ENCODE measurements at places on chromosomes 3 and 15.

DNA sequence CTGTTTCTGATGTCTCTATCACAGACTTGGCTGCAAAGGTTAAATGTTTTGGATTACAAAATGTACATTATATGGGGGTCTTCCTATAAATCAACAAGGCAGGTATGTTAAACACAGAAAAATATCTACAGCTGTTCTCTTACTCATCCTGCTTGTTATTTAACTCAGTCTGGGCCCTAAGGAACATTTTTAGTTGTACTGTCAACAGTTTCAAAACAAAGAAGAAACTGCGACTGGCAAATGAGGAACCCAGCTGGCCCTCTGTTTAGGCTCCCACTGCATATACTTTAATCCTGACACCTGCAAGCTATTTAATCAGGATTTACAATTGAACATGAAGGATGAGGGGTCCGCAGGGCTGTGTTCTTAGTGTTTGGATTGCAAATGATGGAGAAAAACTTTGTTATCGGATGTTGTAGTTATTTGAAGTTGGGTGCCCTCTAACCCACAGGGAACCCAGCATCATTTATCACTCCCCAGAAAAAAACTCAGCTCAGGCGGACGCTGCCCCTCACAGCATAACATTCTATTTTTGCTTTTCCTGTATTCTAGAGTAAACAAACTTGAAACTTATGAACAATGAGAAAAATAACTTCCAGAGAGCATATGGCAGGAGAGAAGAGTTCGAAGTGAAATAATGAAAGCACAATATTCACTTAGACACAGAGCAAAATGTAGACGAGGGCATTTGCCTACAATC is 91.2 kb downstream of the POLR2M start:
- no peak for DNase-seq

- no peak for DNase-seq
These were observed 74.0 kb downstream of the HERC1 start for GRCh38 chr15:63759752-63760151.

DNA sequence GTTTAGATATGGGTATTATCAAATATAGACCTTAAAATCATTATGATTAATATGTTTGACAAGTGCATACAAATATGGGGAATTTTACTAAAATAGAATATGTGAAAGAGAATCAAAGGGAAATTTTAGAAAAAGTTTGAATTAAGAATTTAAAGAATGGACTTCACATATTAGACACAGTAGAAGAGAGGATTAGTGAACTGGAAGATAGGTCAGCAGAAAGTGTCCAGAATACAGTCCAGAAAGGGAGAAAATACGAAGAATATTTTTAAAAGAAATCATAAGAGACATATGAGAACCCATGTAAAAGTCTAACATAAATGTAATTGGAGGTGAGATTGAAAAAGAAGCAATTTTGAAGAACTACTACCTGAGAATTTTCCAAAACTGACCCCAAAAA is 139.9 kb downstream of the DTWD1 start:
- DNase-seq = no peak

- no peak for DNase-seq
These were observed 9.8 kb downstream of the RPL15 start for GRCh38 chr3:23926736-23927135.

GRCh38 chr3:70519026-70519425 is 206.6 kb upstream of the MDFIC2 start:
- no peak for DNase-seq

DNA sequence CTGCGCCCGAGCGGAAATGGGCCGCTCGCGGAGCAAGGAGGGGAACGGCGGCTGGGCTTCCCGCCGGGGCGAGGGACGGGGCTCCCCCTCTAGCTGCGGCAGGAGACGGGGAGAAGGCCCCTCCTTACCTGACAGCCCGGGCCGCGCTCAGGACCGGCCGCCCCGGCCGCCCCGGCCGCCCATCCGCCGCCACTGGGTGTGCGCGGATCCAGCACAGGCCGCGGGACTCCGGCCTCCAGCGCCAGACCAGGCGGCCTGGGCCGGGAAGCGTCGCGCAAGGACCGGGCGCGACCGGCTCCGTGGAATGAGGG is 296 bp downstream of the TPRA1 start:
- no peak for DNase-seq

DNA sequence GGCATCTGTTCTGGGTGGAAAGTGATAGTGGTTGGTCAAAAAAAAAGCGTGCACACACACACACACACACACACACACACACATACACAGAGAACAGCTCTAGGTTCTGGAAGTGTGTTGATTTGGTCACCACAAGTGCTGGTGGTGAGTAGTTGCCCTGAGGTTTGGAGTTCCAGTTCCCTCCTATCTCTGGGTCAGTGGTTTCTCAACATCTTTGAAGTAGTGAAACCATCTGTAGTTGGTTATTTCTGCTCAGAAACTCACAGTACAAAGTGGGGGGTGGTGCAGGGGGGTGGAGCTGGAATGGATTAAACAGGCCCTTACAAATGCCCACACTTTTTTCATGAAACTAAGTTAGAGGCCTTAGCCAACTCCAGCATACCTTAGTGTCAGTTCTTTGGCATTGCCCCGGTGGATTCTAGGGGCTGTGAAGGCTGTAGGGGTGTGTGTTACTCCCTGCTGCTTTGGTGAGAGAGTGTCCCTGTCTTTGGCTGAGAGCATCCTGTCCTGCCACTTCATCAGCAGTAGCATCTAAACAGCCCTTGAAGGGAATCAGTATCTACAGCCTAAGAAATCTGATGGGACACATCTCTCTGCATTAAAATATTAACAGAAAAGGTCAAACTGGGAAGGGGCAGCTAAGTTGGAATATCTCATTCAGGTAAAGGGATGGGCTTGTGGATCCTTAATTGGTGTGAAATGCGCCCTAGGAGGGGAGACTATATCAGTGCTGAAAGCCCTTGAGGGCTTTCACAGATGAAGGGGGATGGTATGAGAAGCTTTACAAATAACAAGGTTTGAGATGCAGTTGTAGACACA is 20.6 kb downstream of the SMAD3 start:
- no peak for DNase-seq

DNA sequence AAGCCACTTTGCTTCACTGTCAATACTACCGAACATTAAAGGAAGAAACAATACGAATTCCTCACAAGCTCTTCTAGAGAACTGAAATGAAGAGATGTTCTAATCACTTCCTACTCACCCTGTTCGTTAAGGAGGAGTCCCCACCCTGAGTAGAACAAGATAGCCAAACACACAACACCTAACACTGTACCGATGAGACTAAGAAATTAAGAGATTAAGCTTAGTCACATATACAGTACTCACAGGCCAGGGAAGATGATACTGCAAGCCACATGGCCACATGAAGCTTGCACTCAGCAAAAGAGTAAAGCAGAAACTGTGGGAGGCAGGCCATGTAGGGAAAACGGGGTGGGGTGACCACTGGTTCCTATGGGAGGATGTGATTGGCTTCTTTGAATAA is 48.0 kb downstream of the CGGBP1 start:
- no peak for DNase-seq

DNA sequence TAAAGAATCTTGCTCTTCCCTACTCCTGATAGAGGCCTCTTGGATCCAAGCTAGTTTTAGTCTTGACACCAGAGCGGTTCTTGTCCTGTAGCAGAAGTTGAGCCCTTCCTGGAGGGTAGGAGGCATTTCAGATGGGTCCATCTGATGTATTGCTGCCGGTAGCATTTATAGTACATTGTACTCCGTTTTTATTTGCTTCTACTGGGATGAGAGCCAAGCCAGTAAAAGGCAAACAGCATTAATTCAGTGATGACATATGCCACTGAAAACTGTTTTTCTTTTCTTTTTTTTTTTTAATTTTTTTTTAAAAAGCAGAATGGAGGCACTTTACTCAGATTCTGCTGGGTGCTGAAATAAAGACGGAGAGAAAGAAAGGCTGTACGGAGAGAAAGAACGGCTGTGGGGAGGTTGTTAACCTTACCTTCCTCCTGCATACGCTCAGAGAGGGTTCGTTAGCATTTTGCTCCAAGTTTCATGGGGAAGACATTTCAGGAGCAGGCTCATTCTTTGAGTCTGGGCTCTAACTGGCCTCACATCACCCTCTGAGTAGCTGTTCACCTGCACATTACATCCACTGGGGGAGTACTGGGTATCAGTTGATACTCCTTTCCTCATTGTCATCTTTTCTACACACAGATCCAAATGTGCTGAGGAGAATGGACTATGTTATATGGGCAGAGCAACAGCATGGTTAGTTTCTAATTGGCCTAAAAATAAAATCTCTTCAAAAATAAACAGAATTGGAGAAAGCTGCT is 161.5 kb downstream of the FEZF2 start:
- DNase-seq = no peak

- no peak for DNase-seq
These were observed 206.8 kb downstream of the MAGI1 start for GRCh38 chr3:65831733-65832425.

- DNase-seq = no peak
These were observed 252.7 kb upstream of the ICE2 start for GRCh38 chr15:60731583-60732130.

GRCh38 chr15:25850154-25851111 is 12.7 kb downstream of the ATP10A start:
- DNase-seq = peak; percentile 49

GRCh38 chr3:140166861-140167599 is 232.0 kb downstream of the CLSTN2 start:
- DNase-seq = no peak

DNA sequence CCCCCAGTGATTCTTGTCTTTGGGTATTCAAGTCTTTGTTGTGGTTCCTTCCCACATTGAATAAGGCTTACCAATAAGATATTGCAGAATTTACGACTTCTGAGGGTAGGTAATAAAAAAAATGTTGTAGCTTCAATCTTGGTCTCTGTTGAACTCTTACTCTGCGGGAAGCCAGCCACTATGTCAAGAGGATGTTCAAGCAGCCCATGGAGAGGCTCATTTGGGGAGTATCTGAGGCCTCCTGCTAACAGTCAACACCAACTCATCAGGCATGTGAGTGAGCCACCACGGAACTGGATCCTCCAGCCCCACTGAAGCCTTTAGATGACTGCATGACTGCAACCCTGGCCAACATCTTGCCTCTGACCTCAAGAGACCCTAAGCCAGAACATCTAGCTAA is 3.2 kb upstream of the TBC1D23 start:
- DNase-seq = no peak

GRCh38 chr15:83108266-83109219 is 1.1 kb downstream of the TM6SF1 start:
- DNase-seq = no peak

DNA sequence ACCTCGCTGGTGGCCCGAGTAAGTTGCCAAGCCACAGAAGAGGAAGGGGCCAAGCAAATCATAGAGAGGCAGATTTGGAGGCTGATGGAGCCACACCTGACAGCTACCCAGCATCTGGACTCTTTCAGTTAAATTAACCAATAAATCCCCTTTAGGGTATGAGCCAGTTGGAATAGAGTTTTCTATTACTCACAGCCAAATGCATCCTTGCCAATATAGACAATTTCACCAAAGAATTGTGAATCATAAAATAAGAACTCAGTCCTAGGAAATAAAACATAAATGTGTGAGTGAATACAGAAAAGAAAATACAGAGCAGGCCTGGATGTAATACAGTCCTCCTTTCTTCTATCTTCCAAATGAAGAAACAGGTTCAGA is 161.6 kb upstream of the ANKRD28 start:
- DNase-seq = no peak

- DNase-seq = no peak
These were observed 1.6 kb downstream of the SERP1 start for GRCh38 chr3:150544726-150545125.

DNA sequence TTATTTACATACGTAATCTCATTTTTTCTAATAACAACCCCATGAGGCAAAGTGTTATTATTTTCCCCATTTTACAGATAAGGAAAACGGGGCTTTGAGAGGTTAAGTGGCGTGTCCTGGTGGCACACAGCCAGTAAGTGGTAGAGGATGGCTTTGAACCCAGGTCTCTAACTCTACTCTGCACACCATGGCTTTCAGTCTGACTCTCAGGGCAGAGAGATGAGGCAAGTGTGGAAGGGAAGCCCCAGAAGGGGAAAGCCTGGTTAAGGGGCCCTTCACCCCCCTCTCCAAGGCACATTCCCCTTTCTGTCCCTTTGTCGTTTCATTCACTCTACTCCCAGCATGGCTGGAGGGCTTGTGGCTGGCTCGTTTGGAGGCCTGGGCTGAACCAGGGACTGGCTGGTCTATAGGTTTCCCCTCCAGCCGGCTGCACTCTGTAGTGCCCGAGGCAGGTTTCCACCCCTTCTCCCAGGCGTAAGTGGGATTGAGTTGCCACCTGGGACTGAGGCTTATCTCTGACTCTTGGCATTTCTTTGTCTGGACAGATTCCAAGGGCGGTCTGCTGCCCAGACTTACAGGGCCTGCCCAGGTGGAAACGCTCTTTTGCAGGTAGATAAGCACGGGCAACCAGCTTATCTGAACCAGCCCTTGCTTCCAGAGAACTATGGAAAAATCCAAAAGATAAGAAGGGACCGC is 12.1 kb downstream of the SEMA4B start:
- no peak for DNase-seq

- DNase-seq = no peak
These were observed 2.6 kb downstream of the TIMMDC1 start for GRCh38 chr3:119500901-119501300.

GRCh38 chr15:35306361-35306981 is 221.4 kb upstream of the NANOGP8 start:
- no peak for DNase-seq
